ENCODE measurements at places on chromosomes 5 and 9. TPM values are rescaled to one million over a fixed set of nuclear protein-coding genes. Genes with fewer than 3 reads are reported as not detected.

PGGT1B gene
- 19.0 TPM for polyA plus RNA-seq

LCN15 gene
- polyA plus RNA-seq, result 0.95 TPM

TTC39B gene
- 2.2 TPM for polyA plus RNA-seq

GPX8 gene
- 70.4 TPM for polyA plus RNA-seq

ADAMTS6 gene
- polyA plus RNA-seq, result 1.1 TPM
